Hippocampal formation (tissue), 2 donors: ENCODE measurements at places on chromosomes 2 and 18.

- no peak for DNase-seq
These were observed 14.1 kb downstream of the MRO start for GRCh38 chr18:50805732-50806131.

GRCh38 chr2:111688482-111688881 is 195.5 kb downstream of the ANAPC1 start:
- no peak for DNase-seq

DNA sequence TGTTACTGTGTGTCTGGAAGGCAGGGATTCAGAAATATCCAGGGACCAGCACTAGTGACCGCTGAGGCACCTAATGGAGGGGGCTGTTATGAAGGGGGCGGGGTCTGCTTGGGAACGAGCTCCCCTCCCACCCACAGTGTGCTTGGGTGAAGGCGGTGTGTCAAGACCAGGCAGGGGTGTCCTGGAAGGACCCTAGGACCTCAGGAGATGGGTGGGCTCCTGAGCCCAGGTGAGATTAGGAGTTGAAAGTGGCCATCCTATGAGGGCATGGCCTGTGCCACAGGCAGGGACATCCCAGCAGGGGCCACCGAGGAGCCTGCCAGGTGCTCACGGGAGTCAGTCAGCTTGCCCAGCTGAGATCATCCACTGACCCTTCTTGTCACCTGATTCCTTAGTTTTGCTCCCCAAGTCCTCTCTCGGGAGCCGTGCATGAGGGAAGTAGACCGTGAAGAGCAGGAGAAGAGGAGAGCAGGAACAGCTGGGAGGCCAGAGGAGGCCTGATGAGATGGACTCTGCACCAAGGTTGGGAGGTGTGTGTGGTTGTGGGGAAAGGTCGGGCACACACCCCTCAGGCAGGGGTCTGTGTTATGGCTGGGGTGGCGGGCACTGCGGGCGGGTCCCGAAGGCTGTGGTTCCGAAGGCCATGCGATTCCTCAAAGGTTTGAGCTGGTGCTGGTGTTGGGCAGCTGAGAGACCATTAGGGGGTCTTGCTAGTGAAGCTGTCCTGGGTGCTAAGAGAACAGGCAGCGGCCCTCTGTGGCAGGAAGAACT is 180.9 kb upstream of the HS6ST1 start:
- DNase-seq = no peak

GRCh38 chr2:44778671-44779476 is 162.6 kb upstream of the SIX3 start:
- no peak for DNase-seq

DNA sequence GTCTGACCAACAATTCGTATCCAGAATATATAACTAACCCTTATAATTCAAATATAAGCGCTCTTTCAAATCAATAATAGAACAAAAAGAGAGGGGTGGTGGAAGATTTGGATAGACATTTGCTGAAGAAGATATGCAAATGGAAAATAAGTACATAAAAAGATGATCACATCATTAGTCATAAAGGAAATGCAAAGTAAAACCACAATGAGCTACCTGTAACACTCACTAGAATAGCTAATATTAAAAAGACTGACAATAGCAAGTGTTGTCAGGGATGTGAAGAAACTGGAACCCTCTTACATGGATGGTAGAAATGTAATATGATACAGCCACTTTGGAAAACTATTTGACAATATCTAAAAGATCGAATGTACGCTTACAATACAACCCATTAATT is 84.9 kb upstream of the MRPS9 start:
- DNase-seq = no peak

DNA sequence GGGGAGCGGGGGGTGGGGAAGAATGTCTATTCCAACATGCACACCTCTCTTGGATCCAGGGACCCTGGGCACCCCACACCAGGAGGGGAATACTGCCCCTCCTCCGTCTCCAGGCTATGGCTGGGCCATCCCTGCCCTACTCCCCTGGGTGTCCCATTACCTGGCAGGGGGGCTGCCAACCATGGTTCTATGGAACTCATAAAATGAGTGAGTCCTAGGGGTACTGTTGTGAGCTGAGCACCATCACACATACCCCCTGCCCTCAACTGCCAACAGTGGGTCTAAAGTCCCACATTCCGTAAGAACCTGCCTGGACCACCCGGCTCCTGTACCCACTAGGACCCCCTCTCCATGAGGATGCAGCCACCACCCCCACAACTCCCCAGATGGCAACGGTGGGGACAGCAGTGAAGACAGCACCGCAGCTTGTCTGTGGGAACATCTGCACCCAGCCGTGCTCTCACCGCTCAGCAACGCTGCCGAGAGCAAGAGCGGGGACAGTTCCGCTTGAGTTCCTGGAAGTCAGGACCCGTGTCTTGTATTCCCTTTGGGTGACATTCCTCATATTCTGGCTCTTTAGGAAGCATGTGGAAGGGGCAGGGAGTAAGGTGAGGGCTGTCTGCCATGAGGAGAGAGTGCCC is 41.5 kb downstream of the BIN1 start:
- no peak for DNase-seq

DNA sequence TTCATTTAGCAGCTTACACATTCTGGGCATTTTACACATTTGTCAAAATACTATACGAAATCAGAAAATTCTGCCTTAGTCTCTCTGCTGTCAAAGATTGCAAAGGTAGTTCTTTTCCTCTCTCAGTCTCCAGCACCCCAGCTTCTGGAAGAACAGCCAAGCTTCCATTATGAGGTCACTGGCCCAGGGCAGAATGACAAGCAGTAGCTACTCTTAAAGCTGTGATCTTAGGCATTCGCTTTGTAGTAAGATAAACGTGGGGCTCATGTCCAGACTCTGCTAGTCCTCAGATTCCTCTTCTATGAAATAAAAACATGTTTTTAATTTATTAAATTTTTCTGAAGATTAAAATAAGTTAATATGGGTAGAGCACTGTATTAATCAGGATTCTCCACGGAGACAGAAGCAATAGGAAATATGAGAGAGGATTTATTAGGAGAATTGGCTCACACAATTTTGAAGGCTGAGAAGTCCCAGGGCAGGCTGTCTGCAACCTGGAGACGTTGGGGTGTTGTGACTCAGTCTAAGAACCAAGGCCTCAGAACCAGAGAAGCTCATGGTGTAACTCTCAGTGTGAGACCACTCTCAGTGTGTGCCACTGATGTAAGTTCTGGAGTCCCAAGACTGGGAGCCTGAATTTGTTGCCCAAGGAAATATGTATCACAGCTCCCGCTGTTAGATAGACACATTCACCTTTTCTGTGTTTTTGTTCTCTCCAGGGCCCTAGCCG is 201.2 kb downstream of the CMPK2 start:
- DNase-seq = no peak

DNA sequence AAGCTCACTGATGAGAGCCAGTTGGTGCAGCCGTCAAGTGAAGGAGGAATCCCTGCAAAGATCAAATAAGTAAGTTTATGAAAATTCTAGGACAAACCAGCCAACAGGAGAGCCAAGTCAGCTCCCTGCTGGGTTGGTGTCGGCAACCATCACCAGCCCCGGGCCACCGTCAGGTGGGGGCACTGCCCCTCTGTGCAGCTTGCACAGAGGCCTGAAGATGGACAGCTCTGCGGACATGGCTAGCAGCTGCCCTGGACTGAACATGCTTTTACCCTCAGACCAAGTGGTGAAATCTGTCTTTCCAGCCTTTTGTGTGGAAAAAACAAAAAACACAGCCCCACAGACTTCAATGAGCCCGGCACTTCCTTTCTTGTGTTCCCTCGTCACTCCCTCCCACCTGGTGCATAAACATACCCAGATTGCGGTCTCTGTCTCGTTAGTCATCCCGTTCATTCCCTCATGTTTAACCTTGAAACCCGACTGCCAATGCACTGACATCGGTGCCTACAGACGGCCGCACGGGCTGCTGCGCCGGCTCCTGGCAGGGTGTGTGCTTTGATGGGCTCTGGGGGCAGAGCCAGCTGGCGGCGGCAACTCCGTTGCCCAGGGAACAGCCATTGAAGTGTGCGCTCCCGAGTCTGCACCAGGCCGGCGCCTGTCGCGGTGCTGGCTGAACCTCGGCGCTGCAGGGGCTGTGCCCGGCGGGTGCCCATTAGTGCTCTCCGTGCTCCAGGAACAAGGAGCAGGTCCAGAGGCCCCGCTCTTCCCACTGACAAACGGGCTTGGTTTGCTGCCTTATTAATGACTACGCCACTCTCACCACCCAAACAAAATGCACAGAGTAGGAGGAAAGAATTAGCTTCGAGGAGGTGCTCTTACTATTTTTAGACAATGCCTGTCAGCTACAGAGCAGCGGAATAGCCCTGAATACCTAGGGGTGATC is 95.3 kb downstream of the EIPR1 start:
- DNase-seq = peak; percentile 71

- DNase-seq = no peak
These were observed 69.5 kb downstream of the KIF5C start for GRCh38 chr2:148944536-148944935.

DNA sequence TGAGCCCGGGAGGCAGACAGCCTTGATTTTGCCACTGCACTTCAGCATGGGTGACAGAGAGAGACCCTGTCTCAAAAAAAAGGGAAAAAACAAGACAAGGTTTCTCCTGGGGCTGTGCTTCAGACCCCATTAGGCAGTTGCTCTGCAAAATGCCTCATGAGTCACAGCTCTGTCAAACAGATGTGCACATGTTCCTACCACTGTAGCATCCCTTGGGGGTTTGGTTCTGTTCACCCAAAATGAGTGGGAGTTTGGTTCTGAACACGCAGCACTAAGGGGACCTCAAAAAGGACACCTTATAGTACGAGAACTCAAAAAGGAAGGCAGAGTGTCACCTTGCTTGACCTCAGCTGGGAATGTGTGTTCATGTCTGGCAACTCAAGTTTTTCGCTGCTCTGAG is 134.9 kb downstream of the RPIA start:
- DNase-seq = no peak

DNA sequence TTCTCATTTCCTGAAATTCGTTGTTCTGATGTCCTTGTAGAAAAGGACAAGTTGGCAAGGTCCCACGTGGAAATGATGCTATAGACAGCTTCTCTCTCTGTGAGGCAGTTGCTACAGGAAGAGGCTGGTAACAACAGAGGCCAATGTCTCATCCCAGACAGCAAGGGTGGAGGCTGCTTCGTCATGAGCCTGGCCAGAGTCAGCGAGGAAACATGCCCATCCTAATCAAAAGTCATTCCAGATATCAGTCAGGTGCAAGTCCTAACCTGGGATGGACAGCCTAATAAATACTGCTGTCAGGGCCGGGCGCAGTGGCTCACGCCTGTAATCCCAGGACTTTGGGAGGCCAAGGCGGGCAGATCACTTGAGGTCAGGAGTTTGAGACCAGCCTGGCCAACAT is 6.4 kb upstream of the SMAD7 start:
- DNase-seq = no peak

DNA sequence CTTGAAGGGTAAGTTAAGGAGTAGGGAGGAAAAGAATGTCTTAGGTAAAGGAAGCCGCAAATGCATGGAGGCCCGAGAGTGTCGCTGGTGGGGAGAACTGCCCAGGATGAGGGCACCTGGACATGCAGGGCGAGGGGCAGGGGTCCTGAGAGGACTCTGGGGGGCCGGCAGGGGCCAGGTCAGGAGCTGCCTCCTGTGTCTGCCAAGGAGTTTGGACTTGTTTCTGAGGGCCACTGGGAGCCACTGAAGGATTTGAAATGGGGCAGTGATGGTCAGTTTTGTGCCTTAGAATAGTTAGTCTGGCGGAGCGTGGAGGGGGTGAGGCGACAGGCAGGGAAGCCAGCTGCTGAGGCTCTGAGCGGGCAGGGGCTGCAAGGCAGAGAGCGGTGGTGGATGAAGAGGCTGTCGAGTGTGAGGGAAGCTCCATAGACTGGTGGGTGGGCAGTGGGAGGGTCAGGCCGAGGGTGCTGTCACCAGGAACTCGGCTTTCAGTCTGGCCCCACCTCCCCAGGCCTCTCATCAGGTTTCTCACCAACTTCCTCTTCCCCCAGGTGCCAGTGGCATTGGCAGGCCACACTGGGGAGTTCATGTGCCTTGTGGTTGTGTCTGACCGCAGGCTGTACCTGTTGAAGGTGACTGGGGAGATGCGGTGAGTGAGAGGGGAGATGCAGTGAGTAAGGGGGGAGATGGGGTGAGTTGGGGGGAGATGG is 14.7 kb upstream of the SLC4A3 start:
- DNase-seq = no peak

- no peak for DNase-seq
These were observed 24.5 kb downstream of the CYP27A1 start for GRCh38 chr2:218806346-218806978.

DNA sequence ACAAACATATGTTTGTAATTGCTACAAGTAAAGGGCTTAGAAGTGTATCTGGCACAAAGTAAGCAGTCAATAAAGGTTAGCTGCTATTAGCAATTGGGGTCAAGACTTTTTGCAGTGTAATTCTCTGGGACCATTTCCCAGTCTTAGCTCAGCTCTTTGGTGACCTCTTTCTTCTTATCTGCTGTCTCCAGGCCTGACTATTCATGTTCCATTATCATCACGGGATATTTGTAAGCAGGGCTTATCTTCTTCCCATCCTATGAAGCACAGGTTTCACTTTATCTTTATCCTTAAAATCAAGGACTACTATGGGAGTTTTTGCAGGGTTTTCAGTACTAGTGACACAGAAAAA is 131.7 kb downstream of the DOCK10 start:
- DNase-seq = no peak

- DNase-seq = no peak
These were observed 201.0 kb upstream of the RBMS1 start for GRCh38 chr2:160694631-160695030.

DNA sequence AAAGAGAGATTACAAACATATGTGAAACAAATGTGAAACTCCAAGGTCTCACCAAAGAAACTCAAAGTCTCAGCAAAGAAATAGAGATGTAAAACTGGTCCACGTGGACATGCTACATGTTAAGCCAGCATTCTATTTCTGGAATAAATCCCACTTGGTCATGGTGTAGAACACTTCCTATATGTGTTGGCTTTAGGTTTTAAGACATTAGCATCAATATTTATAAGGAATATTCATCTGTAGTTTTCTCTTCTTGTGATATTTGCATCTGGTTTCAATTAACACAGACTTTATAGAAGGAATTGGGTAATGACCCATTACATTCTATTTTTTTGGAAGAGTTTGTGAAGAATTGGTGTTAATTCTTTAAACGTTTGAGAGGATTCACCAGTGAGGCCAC is 133.1 kb downstream of the COPS8 start:
- no peak for DNase-seq

- no peak for DNase-seq
These were observed 24.8 kb upstream of the HNRNPA3 start for GRCh38 chr2:177187631-177188312.

- DNase-seq = no peak
These were observed 265.4 kb downstream of the HRH4 start for GRCh38 chr18:24725644-24726415.

DNA sequence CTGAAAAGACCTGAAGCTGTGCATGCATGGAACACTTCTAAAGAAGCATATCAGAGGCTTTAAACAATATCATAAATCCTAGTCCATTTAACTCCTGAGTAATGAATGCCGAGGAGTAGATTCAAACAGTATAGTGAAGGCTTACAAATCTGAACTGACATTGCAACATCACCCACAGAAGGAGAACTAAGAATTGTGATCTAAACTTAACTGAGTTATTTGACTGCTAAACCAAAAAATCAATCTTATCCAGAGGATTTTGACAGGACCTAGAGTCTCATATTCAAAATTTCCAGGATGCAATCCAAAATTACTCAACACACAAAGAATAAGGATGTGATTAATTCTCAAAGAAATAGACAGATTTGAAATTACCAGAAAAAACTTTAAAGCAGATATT is 181.0 kb downstream of the SLC39A10 start:
- DNase-seq = no peak
